NT2/D1 (cell line): ENCODE measurements at places on chromosomes 12 and 14.

- no peak for DNase-seq
Observed at GRCh38 chr12:121543786-121544185, 37.0 kb downstream of the KDM2B start.

GRCh38 chr14:64421166-64421565, 33.0 kb downstream of the MTHFD1 start:
- DNase-seq = no peak

DNA sequence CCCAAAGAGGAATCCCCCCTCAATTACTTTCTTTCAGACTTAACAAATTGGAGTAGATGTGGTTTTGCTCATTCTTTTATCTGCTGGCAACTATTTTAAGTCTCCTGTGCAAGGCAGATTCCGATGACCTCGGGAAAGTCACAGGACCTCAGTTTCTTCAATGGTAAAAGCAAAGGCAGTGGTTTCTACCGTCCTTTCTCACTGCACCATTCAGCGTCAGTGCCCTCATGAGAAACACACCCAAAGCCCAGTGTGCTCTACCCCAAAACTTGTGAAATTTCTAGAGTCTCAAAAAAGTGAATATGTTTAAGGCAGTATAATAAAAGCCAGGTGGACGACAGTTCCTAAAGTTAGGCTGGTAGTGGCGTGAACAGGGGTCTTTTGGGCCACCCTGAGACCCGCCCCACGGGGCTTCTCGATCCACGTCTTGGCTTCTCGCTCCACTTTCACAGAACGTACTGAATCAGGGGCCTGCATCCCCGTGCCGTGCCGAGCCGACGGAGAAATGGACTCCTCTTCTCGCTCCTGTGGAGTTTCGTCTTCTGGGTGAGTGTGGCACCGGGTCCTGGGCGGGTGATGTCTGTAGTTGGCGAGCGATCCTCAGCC, 1.3 kb upstream of the ARHGAP5 start:
- DNase-seq = no peak

DNA sequence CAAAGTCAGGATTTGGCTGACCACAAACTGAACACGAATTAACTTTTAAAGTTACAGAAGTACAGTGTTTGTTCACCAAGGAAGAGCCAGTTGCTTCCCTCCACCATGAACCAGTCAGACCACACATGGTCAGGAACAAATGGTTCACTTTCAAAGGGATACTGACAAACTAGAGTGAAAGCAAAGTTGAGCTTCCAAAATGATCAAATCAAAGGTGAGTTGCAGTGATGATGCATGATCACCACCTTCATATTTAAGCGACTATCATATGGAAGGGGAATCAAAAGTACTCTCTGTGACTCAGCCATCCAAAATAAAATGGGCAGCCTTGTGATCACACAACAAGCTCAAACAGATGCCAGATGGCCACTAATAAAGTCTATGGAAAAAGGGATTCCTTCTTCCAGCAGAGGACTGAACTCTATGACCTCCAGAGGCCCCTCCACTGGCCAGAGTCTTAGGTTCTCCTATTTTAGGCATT, 13.1 kb downstream of the NT5DC3 start:
- DNase-seq = no peak

DNA sequence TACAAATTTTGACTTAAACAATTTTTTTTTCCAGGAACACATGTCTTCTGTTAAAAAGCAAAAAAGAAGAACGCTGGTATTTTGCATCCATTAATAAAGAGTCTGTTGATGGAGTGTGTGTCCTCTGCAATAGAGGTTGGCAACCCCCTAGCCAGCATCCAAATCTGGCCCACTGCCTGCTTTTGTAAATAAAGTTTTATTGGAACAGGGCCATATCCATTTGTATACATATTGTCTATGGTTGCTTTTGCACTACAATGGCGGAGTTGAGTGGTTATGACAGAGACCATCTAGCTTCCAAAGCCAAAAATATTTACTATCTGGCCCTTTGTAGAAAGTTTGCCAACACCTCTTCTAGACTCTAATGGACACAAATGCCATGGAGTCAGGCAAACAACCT, 49.6 kb downstream of the CCDC92 start:
- DNase-seq = no peak

- no peak for DNase-seq
Observed at GRCh38 chr12:52649066-52649465, 2.9 kb downstream of the KRT2 start.

DNA sequence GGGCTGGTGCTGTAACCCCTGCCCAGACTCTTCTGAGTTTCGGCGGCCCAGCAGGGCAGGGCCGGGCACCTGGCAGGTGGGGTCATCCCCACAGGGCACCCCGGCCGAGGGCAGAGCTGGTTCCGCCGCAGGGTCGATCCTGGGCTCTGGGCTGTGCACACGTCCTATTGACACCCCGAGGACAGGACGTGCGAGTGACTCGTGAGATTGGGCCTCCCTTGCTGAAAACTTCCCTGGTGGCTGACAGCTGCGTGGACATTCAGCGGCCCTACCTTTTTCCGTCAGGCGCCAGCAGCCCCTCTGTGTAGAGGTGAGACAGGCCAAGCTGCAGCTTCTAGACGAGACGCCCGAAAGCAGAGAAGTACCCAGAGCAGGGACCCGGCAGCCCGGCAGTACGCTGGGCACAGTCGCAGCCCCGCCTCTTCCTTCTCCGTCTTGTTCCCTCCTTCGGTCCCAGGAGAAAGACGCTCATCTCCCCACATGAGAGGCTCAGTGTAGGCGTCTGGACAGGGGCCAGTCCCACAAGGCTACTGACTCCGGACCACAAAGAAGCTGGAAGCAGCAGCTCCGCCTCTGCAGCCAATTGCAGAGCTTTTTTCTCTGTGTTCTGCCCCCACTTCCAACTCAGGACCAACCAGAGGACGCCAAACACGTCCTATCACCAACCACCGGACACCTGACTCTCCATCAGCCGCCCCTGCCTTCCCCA, at the start of gene LRCOL1:
TSS of gene LRCOL1 (minus strand) at position 532 of the 709 bp plus-strand sequence. CDS start 4,331 bp downstream, outside the sequence.
- DNase-seq = no peak

GRCh38 chr14:43411841-43412240, 1095.2 kb downstream of the FSCB start:
- no peak for DNase-seq

DNA sequence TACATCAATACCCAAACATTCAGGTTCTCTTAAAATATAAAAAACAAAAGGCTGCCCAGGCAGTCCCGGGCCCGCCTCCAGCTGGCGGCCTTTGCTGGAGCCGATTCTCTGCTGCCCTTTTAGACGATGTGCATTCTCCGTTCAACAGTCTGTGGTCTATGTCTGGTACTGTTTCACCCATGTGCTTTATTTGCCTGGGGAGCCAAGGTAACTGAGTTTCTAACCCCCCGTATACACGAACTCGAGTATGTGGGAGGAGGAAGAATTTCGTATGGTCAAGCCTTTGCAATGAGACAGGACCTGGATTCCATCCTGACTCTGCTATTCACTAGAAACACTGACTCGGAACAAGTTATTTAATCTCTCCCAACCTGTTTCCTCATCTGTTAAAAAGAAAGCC, 54.1 kb upstream of the GPR68 start:
- no peak for DNase-seq

DNA sequence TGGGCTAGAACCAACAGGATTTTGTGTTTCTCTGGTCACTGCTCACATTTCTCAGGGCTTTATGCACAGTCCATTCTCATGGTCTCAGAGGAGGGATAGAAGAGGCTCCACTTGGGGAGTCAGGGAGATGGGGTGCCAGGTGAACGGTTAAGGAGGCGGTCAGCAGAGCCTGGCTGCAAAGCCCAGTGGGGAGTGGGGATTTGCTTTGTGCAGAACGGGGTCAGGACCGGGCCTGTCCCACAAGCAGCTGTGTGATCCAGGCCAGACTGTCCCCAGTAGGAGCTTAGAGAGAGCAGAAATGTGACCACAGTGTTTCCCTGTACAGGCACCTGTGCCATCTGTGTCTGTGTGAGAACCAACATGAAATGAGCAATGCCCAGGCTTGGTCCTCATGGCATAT, 4.1 kb downstream of the CMTM5 start:
- DNase-seq = no peak

- peak; percentile 90 for DNase-seq
Observed at GRCh38 chr12:52945389-52946232, 3.3 kb upstream of the KRT18 start.
